ENCODE measurements at places on chromosomes 16 and 17. TPM values are rescaled to one million over a fixed set of nuclear protein-coding genes. Genes with fewer than 3 reads are reported as not detected.
A peak's percentile ranks its signal among the peaks of the same experiment; 100 is the strongest.

- DNase-seq: no peak
- H3K4me1 ChIP-seq: no peaks in the 10 kb centered on the region
- no peak overlapping the region for H3K4me3 ChIP-seq
- no peak overlapping the region for H3K27ac ChIP-seq
- no peaks in the 10 kb centered on the region for H3K27me3 ChIP-seq
These were observed 37.4 kb downstream of the TMEM186 start for GRCh38 chr16:8760021-8760420.

- H3K27me3 ChIP-seq: no peaks in the 10 kb centered on the region
- DNase-seq: no peak
- no peak overlapping the region for H3K27ac ChIP-seq
These were observed 9.2 kb downstream of the GRIN2A start for GRCh38 chr16:10172848-10173655.

DNA sequence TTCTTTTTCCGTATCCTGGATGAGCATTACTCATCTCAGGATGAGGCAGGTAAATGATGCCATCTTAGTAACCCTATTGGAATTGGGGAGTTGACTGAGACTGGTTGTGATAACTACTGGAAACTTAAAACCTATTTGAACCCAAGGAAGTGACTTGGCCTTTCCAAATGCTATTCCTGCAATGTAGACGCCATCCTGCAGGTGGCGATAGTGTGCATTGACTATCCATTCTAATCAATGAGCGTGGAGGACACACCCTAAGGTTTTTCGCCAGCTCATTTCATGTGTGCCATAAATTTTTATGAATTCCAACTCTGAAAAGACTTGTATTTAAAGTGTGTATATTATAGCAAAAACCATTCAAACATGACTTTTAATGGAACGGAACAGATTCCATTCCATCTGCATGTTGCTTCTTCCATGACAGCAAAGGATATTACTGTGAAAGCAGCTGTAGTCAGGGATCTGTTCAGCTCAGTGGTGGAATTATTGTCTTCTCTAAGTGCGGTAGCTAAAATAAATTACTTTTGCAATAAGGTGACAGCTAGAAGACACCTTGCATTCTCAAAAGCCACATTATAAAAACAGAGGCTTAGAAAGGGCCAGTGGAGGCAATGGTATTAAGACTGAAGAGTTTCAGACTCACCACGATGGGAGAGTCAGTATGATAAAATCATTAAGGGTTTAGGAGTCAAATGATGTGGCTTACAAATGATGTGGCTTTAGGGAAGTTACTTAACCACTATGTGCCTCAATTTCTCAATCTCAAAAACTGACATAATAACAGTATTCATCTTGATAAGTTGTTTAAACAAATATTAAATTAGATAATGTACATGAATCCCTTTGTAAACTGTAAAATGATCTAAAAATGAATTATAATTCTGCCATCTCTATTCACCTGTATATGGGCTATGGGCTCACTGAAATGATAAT is 55.5 kb downstream of the SYT17 start:
- peak; percentile 58 for DNase-seq
- no peak overlapping the region for H3K27ac ChIP-seq
- H3K36me3 ChIP-seq: no peaks in the 10 kb centered on the region

DNA sequence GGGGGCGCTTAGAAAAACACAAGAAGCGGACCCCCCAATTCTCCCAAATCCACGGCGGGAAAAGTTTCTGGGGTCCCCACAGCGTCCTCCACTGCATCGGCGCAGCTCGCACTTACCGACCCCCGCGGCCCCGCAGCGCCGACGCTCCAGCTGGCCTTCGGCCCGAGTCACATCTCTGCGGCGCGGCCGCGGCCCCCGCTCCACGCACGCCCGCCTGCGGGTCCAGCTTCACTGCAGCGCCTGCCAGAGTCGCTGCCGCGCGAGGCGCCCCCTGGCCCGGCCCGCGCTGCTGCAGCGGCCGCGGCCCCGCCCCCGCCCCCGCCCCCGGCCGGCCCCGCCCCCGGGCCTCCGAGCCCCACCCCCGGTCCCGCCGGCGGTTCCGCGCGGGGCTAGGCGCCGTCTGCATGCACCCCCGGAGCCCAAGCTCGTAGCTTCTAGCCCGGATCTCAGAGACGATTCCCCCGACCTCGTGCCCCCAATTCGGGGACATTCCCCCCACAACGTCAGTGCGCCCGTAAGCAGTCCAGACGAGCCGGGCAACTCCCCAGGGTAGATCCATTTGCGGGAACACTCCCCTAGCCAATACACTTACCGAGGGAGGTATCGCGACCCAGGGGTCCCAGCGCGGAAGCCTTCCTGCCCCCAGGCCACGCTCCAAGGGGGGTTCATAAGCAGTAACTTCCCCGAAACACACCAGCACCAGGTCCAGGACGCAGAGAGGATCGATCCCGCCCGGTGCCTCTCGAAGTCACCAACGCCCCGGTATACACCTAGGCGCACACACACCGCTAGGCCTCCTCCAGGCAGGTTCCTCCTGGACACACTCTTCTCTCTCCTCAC is at the start of gene GPRC5B:
Gene GPRC5B, minus strand, starts transcription at position 238 of the 840 bp plus-strand sequence. CDS start 12,003 bp downstream, outside the sequence.
- H3K27me3 ChIP-seq: peaks cover 34% of the 10 kb centered on the region
- H3K4me1 ChIP-seq: peaks cover 17% of the 10 kb centered on the region
- peak; percentile 38 for DNase-seq
- H3K36me3 ChIP-seq: peaks cover 2% of the 10 kb centered on the region
- no peak within 1 kb of the TSS for H3K27ac ChIP-seq
- peak within 1 kb of the TSS; percentile 70 for H3K4me3 ChIP-seq

DNA sequence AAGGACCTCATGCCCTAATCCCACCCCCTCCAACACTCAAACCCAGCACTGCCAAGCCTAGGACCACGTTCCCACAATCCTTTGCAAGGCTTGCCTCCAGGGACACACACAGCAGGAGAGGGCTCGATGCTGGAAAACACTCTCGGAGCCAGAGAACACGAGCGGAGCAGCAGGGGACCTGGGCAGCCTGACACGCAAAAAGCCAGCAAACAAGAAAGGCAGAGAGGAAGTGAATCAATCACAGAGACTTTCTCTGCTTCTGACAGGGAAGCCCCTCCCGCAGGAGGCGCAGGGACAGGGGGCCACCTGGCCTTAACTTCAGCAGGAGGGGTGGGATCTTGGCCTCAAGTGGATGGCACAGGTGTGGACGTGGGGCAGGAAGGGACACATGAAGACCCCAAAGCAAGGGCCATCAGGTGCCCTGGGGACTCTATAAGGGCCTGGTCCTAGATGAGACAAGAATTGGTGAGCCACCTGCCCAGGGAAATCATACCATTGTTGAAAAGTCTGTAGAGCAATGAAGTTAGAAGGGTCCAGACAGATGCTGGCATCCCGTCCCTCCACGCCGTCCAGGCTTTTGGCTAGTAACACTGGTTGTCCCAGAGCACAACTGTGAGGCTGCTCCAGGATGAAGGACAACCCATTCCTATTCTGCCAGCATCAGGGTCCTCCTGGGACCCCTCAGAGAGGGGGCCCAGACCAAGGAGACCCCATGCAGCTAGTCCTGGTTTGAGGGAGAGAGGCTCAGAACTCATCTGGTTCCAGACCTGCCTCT is 2.2 kb downstream of the SDK2 start:
- DNase-seq: no peak
- no peaks in the 10 kb centered on the region for H3K36me3 ChIP-seq
- H3K27ac ChIP-seq: no peak overlapping the region
- H3K27me3 ChIP-seq: peaks cover 44% of the 10 kb centered on the region

- H3K36me3 ChIP-seq: peaks cover 50% of the 10 kb centered on the region
- H3K4me3 ChIP-seq: no peak overlapping the region
- no peaks in the 10 kb centered on the region for H3K4me1 ChIP-seq
- H3K27me3 ChIP-seq: no peaks in the 10 kb centered on the region
- no peak for DNase-seq
- H3K27ac ChIP-seq: no peak overlapping the region
These were observed 94.1 kb upstream of the ZNF750 start for GRCh38 chr17:82933911-82934310.

DNA sequence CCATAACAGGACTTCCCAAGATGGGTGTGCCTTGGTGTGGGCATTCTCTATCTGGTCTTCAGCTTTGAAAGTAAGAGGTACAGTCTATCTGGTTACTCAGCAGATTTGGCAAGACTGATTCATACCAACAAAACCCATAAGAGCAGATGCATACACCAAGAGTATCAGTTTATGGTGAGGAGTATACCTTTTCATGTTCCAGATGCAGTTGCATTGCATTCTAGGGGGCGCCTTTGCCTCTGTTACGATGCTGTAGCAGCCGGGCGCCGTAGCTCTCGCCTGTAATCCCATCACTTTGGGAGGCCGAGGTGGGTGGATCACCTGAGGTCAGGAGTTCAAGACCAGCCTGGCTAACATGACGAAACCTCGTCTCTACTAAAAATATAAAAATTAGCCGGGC is 31.1 kb upstream of the CARMIL2 start:
- H3K27me3 ChIP-seq: no peaks in the 10 kb centered on the region
- no peak for DNase-seq
- H3K27ac ChIP-seq: no peak overlapping the region

DNA sequence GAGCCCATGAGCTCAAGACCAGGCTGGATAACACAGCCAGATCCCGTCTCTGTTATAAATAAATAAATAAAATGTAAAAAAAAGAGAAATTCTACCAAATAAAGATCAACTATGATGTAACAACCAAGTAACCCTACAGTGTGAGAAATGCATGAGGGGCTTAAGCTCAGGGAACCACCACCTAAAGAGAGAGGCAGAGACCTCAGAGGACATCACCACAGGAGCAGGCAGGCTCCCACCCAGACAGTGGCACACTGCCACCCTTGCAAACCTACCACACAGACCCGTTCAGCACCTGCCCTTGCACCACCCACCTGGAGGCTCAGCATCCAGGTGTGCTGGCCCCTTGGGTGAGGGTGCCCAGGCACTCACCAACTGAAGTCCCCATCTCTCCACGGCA is 45.6 kb downstream of the ANKRD11 start:
- no peak overlapping the region for H3K4me3 ChIP-seq
- H3K27ac ChIP-seq: no peak overlapping the region
- DNase-seq: no peak

- H3K27me3 ChIP-seq: no peaks in the 10 kb centered on the region
- H3K4me3 ChIP-seq: no peak overlapping the region
- DNase-seq: no peak
- no peaks in the 10 kb centered on the region for H3K36me3 ChIP-seq
These were observed 287.2 kb upstream of the HSBP1 start for GRCh38 chr16:83520596-83520995.

DNA sequence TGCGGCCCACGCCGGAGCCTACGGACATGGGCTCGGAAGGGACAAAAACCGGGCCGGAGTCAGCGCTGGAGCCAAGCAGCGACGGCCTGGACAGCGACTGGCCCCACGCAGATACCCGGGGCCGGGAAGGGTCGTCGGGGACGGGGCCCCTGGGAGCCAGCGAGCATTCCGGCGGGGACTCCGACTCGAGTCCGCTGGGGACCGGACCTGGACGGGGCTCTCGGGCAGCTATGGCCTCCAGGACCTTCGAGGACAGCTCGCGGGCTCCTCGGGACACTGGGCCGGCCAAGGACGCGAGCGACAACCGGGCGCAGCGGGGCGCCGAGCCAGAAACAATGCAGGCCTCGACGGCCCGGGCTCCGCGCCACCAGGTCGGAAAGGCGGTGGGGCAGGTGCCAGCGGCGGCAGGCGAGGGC is 1.0 kb downstream of the MYO15B start:
- no peak overlapping the region for H3K4me3 ChIP-seq
- no peaks in the 10 kb centered on the region for H3K36me3 ChIP-seq
- H3K4me1 ChIP-seq: peaks cover 15% of the 10 kb centered on the region
- H3K27ac ChIP-seq: no peak overlapping the region
- DNase-seq: no peak

DNA sequence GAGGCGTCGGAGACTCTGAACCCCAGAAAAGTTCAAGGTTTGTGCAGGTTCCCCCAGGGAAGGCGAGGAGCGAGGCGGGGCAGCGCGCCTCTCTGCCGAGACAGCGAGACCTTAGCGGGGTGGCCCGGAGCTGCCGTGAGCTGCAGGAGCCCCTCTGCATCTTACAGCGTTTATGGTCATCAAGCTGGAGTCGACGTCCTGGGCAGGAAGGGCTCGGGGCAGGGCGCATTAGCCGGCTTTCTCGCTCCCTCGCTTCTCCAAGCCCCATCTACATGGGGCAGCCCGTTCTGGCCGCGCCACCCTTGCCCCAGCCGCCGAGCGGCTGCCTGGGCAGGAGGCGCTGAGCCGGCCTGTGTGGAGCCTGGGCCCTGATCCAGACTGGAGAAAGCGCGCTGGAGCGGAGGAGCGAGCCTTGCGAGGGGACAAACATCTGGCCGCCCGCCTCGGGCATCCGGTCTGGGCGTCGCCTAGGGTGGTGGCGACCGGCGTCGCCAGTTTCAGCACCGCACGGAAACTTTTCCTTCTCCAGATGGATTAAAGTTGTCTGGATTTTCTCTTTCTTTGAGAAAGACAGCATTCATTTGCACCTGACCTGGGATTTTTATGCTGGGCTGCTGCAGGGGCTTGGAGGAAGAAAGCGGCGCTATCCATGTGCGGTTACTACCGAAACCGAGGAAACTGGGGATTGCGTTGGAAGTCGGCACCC is 750 bp downstream of the TMEM132E start:
- H3K36me3 ChIP-seq: no peaks in the 10 kb centered on the region
- H3K4me1 ChIP-seq: peaks cover 10% of the 10 kb centered on the region
- DNase-seq: no peak
- no peak overlapping the region for H3K27ac ChIP-seq

DNA sequence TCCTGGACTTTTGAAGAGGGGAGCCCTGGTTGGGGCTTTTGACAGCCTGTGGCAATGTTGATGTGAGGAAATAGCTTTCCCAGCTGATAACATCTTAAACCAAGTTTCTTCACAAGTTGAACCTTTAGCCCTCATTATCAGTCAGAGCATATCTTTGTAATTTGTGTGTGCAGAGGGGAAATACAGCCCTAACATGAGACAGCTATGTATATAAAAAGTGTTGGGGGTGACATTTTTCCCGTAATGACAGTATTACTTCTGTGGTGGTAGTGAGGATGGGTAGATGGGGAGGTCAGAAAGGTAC is 221.1 kb downstream of the FTO start:
- no peak overlapping the region for H3K4me3 ChIP-seq
- DNase-seq: no peak
- peaks cover 25% of the 10 kb centered on the region for H3K4me1 ChIP-seq
- H3K27me3 ChIP-seq: no peaks in the 10 kb centered on the region
- H3K27ac ChIP-seq: no peak overlapping the region

DNA sequence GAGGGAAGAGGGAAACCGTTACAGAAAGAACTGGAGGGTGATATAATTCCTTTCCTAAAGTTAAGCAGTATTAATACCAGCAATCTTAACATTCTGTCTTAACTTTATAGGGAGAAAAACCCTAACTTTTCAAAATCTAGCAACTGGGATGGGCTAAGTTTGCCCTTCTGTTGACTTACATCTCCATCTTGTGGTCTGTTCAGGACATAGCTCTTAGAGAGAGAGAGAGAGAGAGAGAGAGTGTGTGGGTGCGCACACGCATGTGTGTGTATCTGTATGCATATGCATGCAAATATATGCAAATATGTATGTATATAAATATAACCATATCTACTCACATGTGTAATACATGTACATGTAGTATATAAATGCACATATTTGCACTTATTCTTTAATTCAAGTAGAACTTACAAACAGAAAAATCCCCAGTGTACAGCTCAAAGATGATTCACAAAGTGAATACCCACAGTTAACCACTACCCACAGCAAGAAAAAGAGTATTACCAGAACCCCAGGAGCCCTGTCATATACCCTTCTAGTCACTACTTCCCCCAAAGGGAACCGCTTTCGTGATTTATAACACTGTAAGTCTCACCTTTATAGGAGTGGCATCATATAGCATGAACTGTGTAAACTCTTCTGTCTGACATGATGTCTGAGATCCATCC is 46.5 kb downstream of the STX8 start:
- H3K27ac ChIP-seq: no peak overlapping the region
- no peak for DNase-seq
- peaks cover 3% of the 10 kb centered on the region for H3K4me1 ChIP-seq

MRPL28 gene
- 71.4 TPM for total RNA-seq

ZNF423 gene
- total RNA-seq: not detected

LGALS9B gene
- not detected for total RNA-seq

ITPRIPL2 gene
- total RNA-seq: 11.1 TPM
